ENCODE measurements at places on chromosomes 6 and 20.

- no peak for DNase-seq
These were observed 166.6 kb upstream of the AKAP12 start for GRCh38 chr6:151073146-151073545.

DNA sequence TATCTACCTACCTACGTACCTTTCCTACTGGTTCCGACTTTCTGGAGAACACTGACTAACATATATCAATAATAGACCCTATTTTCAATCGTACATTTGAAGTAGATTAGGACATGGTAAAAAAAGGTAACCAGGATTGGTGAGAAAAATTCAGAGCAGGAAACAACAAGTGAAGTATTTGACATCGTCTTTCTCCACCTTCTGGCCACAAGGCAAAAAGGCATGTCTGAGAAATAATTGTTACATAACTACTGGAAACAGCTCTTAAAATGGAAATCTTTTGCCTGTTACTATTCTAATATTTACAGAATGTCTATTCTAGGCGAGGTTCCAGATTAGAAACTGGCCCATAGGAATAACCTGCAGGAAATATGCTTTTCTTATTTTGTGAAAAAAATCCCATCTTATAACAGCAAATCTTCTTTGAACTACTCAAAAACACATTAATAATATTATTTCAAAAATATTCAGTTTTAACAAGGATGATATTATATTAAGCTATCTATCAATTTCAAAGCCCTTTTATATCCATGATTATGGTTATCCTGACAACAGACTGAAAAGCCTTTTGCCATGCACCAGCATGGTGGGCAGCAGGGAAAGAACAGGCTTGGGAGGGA lies 80.8 kb downstream of the RCAN2 start:
- DNase-seq, result peak; percentile 11

GRCh38 chr20:663315-664090 lies 10.5 kb upstream of the SRXN1 start:
- DNase-seq, result peak; percentile 26

DNA sequence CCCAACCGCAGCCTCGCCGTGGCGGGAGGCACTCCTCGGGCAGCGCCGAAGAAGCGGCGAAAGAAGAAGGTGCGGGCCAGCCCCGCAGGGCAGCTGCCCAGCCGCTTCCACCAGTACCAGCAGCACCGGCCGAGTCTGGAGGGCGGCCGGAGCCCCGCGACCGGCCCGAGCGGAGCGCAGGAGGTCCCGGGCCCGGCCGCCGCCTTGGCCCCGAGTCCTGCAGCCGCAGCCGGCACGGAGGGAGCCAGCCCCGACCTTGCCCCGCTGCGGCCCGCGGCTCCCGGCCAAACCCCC lies 525 bp downstream of the PNRC1 start:
- DNase-seq, result no peak

GRCh38 chr20:24998631-24999445 lies 6.3 kb upstream of the APMAP start:
- no peak for DNase-seq

DNA sequence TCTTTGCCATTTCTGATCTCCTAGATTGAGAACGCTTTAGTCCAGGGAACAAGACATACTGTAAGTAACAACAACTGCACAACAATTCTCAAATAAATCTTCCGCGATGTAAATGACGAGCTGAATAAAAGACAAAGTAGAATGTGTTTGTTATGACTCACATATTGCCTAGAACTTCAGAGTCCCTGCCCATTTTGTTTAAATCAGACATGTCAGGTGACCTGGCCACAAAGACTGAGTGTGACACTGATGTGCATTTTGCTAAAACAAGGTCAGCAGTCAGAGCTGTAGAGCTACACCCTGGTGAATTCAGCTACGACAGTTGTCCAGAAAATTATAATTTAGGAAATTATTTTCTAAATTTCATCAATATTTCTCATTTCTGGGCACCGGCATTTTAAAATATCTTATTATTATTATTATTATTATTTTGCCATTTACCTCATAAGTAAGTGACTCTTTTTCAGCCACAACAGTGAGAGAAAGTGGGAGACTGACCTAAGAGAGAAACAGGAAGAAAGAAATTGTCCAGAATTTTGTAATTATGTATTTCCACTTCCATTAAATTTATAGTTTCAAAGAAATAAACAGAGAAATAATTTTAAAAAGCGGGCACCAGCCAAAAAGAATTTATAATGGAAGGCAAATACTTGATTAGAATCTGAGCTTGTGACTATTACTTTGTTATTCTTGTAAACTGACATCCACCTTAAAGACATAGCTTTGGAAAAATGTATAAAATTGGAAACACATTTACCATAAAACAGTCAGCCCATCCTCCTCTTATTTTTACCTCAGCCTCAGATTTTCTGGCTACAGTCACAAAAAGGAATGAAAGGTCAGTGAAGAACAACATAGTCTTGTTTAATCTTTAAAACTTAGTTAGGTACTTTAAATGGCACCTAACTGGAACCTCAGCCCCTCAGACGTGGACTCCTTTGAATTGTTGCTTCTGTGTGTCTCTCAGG lies 157.0 kb upstream of the CITED2 start:
- no peak for DNase-seq

GRCh38 chr6:13125841-13126240 lies 202.5 kb downstream of the TBC1D7 start:
- DNase-seq, result no peak

DNA sequence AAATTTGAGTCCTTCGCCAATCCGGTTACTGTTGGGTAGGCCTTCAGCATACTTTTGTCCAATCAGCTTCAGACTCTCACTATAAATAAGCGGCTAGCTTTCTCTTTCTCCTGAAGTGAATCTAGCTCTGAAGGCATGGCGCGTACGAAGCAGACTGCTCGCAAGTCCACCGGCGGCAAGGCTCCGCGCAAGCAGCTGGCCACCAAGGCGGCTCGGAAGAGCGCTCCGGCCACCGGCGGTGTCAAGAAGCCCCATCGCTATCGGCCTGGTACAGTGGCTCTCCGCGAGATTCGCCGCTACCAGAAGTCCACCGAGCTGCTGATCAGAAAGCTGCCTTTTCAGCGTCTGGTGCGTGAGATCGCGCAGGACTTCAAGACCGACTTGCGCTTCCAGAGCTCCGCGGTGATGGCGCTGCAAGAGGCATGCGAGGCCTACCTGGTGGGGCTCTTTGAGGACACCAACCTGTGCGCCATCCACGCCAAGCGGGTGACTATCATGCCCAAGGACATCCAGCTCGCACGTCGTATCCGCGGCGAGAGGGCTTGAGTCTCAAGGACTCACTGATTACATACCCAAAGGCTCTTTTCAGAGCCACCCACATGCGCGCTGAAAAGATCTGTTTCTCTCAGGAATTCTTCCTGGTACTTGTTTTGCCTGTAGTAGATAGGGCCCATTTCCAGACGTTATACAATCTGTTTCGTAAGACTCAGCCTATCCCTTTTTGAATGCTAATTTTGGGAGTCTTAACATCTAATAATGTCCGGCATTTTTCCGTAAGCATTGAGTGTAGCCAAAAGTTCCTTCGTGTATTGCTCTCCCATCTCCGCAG lies 102.0 kb downstream of the OR2B2 start:
- peak; percentile 90 for DNase-seq

GRCh38 chr20:45502561-45502960 lies 12.9 kb downstream of the SPINT3 start:
- no peak for DNase-seq

DNA sequence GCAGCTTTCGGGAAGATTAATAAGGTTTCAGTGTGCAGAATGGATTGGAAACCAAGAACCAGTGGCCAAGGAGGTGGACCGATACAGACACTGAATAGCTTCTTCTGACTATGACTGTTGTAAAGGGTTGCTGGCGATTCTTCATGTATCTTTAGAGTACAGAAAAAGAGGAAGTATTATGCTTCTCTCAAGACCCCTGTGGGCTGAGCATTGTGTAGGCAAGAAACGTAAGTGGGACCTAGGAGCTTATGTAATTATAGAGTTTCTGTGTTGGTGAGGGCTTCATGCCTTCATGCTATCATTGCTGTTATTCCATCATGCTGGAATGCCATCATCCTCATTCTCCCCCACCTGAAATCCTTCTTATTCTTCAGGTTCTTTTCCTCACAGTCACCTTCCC lies 105.4 kb upstream of the AKIRIN2 start:
- DNase-seq, result no peak

DNA sequence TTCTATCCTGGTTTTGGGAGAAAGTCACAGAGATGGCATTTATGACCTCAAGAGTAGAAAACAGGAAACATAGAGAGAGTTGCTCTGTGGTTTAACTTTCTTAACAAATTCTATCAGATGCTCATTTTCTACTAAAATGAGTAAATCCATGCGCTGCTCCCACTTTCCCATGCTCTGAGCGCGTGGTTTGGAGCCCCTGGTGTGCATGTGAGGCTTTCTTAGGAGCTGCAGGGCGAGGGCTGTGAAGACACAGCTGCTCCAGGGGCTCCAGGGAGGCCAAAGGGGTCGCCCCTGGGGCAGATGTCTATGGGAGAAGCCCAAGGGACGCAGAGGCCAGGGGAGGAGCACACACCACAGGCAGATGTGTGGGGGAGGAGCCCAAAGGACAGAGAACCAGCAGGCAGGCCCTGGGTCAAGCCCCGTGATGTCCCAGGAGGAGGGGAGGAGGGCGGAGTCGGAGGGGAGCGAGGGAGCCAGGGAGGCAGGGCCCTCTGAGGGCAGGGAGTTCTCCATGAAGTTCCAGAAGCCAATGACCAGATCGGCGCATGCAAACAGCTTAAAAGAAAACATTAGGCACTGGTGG lies 122.9 kb downstream of the IRF4 start:
- no peak for DNase-seq

DNA sequence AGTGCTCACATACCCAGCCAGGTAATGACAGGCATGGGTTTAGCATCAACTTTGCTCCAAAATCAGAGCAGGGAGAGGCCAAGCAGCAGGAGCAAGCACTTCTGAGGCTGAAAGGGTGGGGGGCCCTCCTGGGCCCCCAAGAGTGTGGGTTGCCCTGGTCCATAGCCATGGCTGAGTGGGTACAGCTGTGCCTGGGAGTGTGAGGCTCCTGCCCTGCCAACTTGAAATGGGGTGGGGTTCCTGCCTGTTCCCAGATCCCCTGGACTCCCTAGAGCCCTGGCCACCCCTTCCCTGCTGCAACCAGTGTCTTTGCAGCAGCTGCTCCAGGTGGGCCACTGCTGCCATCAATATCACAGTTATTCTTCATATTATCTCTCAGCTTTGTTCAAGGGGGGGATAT lies 1224.2 kb upstream of the GJE1 start:
- DNase-seq, result no peak
